Type B pancreatic cell (in vitro differentiated cells): ENCODE measurements at places on chromosomes 3 and 15.

DNA sequence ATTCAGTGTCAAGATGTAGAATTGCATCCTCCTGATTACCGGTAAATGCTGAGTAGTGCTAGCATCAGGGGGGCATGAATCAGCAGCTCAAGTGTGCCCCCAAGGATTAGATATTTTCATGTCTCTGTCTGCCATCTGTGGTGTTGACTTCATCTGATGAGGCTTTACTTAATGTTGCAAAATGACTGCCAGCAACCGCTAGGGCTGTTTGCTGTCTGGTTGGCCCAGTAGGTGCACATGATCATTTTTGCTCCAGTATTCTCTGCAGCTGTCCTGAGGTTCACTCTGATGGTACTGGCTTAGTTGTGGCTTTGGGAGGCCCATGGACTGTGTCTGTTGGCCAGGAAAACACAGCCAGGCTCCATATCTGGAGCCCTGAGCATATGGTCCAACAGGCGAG, 316.4 kb downstream of the SOX2 start:
- peaks cover 6% of the 10 kb centered on the region for H3K4me1 ChIP-seq
- peaks cover 5% of the 10 kb centered on the region for H3K27me3 ChIP-seq
- H3K4me3 ChIP-seq: no peak overlapping the region
- H3K36me3 ChIP-seq: no peaks in the 10 kb centered on the region
- H3K27ac ChIP-seq: no peak overlapping the region
- no peak for DNase-seq

DNA sequence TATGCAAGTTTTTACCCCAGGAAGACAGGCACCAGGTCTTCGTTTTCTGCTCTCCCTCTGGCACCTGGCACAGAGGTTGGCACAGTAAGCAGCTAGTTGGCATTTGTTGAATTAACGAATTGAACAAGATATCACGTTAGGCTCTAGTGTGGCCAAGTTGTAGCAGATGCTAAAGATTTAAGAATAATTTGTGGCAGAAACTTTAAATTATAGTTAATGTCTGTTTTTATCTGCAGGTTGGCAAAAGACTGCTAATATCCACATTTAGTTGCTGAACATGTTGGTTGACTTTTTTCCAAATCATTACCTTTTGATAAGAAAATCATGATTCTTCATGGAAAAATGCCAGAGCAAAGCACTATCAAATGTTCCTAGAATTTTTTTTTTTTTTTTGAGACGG, 8.1 kb downstream of the CHRNA5 start:
- H3K4me1 ChIP-seq: no peaks in the 10 kb centered on the region
- no peaks in the 10 kb centered on the region for H3K27me3 ChIP-seq
- H3K4me3 ChIP-seq: no peak overlapping the region
- H3K27ac ChIP-seq: no peak overlapping the region
- H3K36me3 ChIP-seq: no peaks in the 10 kb centered on the region
- DNase-seq: no peak

DNA sequence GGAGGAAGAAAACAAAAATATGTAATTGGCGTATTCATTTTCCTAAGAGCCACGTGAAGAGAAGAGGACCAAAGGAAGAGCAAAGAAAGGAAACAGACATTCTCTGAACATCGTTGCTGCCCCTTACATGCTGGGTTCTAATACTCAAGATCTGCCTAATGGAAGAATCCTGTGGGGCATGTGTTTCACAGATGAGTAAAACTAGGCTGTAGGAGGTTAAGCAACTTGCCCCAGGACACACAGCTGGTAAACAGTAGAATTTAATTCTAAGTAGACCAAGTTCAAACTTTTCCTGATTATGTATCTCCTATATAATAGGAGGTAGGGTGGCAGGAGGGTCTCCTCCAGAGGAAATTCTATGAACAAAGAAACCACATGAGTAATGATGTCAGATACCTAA, 106.1 kb upstream of the TNFAIP8L3 start:
- H3K27ac ChIP-seq: no peak overlapping the region
- DNase-seq: no peak
- no peak overlapping the region for H3K4me3 ChIP-seq
- peaks cover 25% of the 10 kb centered on the region for H3K27me3 ChIP-seq
- no peaks in the 10 kb centered on the region for H3K36me3 ChIP-seq

- H3K4me1 ChIP-seq: peaks cover 4% of the 10 kb centered on the region
- H3K27ac ChIP-seq: peak overlapping the region; percentile 95
- peak overlapping the region; percentile 73 for H3K4me3 ChIP-seq
- H3K27me3 ChIP-seq: no peaks in the 10 kb centered on the region
- no peak for DNase-seq
- H3K36me3 ChIP-seq: peaks cover 10% of the 10 kb centered on the region
Measured at GRCh38 chr3:40631341-40631995, 106.7 kb downstream of the ZNF621 start.

DNA sequence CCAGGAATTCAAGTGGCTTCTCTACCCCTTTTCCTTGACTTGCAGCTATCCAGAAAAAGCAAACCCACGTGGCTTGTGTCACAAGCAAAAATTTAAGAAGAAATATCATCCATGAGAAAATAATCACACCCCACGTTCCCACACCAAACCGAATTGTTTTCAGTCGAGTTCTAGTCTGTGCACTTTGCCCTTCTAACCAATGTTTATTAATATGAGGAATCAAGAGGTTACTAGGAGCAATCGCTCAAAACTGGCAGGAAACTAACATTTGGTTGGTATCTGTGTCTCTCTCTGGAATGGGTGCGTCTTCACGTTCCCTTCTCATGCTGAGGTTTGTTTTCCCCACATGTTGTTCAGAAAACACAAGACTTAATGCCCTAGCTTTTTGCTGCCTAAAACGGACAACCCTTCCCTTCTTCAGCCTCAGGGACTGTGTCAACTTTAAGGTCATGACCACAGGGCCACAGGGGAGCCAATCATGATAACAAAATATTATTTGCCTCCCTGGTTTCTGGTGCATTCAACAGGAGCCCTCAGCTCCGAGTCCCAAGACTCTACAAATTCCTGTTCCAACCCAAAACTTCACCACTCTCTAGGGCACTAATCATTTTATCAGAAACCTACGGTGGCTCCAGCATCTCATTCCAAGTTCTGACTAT, 41.4 kb upstream of the LMCD1 start:
- no peaks in the 10 kb centered on the region for H3K36me3 ChIP-seq
- H3K27ac ChIP-seq: no peak overlapping the region
- H3K4me3 ChIP-seq: no peak overlapping the region
- DNase-seq: no peak
- H3K27me3 ChIP-seq: peaks cover 3% of the 10 kb centered on the region

DNA sequence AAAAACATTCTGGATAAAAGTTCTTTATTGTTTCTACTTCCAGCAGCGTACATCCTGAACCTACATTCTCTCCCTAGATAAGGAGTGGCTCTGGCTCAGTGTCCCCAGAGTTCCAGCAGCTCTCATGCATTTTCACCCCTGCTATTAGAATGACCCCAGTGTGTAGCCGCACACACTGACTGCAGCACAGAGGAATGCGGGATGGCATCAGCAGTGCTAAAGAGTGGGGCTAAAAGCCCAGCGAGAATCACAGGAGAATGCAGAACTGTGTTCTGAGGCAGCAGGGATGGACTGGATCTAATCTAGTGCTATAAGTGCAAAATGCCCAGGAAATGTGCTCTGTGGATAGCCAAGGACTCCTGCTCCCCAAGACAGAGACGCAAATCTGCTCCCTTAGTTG, 66.4 kb upstream of the TJP1 start:
- peaks cover 12% of the 10 kb centered on the region for H3K27me3 ChIP-seq
- no peak for DNase-seq
- H3K36me3 ChIP-seq: no peaks in the 10 kb centered on the region
- H3K4me1 ChIP-seq: peaks cover 26% of the 10 kb centered on the region
- peak overlapping the region; percentile 56 for H3K4me3 ChIP-seq
- peak overlapping the region; percentile 59 for H3K27ac ChIP-seq

GRCh38 chr15:50192926-50193620, 11.1 kb downstream of the SLC27A2 start:
- H3K4me3 ChIP-seq: no peak overlapping the region
- no peak for DNase-seq
- H3K27me3 ChIP-seq: no peaks in the 10 kb centered on the region
- H3K36me3 ChIP-seq: no peaks in the 10 kb centered on the region
- H3K27ac ChIP-seq: no peak overlapping the region
- H3K4me1 ChIP-seq: no peaks in the 10 kb centered on the region

DNA sequence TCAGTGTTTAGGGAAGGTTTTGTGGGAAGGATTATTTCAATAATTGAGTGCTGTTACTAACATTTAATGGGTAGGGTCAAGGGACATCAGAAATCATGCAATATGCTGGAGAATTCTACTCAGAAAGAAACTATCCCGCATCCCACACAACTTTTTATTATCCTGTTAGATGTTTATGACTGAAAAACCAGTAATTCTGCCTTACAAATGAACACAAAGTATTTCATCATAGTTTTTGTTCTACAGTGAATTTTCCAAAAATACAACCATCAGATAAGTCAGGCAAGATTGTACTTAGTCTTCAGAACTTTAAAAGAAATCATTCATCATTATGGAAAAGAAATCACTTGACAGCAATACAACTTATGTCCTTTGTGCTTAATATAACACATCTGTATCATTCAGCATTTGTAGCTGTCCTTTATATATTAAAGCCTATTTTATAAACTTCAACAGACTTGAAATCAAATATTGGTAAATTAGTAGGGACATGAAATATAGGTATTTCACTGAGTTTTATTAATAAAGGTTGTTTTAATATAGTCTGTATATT, 61.9 kb downstream of the TRPM7 start:
- no peak overlapping the region for H3K4me3 ChIP-seq
- DNase-seq: no peak

GRCh38 chr3:125129512-125129997, 73.8 kb upstream of the HEG1 start:
- peaks cover 28% of the 10 kb centered on the region for H3K4me1 ChIP-seq
- no peak for DNase-seq
- H3K27me3 ChIP-seq: peaks cover 3% of the 10 kb centered on the region
- no peak overlapping the region for H3K27ac ChIP-seq
- H3K36me3 ChIP-seq: peaks cover 9% of the 10 kb centered on the region
- H3K4me3 ChIP-seq: no peak overlapping the region

DNA sequence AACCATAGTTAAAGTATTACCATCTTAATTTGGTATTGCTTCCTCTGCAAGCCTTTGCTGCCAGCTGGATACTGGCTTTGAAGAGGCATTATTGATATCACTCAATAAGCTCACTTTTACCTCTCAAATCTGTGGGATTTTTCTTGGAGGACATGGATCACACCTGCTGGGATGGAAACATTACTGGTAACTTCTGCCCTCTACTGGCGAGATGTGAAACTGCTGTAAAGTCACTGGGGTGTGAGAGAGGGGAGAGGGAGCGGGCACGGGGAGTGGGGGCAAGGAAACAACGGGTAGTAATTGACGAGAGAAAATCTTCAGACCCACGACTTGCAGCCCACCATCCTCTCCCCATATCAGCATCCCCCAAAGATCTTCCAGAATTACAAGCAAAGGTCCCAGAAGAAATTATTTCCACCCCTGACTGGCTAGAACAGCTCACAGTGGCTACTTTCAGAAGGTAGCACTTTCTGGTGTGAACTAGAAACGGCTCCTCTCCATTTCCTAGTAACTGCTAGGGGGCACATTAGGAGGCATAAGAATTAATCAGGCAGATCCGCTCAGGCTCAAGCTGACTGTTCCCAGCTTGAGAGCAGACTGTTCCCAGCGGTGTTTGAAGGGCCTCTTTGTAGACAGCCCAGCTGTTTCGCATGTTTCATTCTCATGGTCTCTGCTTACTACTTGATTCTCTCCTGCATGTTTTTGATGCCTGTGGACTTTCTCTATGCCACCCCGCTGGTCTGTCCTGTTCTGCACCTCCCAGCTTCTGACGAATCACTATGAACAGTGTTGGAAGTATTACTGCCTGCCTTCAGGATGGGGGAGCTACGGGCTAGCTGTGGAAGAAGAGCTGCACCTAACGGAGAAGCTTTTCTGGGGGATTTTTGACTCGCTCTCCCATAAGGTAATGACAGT, 230.4 kb upstream of the CHRM5 start:
- no peak for DNase-seq
- no peaks in the 10 kb centered on the region for H3K36me3 ChIP-seq
- no peak overlapping the region for H3K27ac ChIP-seq
- peaks cover 10% of the 10 kb centered on the region for H3K27me3 ChIP-seq

GRCh38 chr3:155352900-155353490, 59.5 kb upstream of the STRIT1 start:
- H3K4me3 ChIP-seq: no peak overlapping the region
- H3K27ac ChIP-seq: no peak overlapping the region

DNA sequence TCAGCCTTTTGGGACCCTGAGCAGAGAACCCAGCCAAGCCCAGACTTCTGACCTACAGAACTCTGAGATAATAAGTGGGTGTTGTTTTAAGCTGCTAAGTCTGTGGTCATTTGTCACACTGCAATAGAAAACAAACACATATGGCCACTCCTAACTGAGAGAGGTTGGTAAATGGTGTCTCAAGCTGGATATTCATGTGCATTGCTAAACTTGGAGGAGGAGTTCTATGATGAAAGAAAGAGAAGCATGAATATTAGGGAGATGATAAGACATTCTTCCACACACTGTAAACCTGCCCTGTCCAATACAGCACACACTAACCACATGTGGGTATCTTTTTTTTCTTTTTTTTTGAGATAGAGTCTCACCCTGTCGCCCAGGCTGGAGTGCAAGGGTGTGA, 27.8 kb upstream of the UBL7 start:
- no peak for DNase-seq
- H3K27me3 ChIP-seq: no peaks in the 10 kb centered on the region
- peaks cover 4% of the 10 kb centered on the region for H3K36me3 ChIP-seq
- H3K4me1 ChIP-seq: no peaks in the 10 kb centered on the region

DNA sequence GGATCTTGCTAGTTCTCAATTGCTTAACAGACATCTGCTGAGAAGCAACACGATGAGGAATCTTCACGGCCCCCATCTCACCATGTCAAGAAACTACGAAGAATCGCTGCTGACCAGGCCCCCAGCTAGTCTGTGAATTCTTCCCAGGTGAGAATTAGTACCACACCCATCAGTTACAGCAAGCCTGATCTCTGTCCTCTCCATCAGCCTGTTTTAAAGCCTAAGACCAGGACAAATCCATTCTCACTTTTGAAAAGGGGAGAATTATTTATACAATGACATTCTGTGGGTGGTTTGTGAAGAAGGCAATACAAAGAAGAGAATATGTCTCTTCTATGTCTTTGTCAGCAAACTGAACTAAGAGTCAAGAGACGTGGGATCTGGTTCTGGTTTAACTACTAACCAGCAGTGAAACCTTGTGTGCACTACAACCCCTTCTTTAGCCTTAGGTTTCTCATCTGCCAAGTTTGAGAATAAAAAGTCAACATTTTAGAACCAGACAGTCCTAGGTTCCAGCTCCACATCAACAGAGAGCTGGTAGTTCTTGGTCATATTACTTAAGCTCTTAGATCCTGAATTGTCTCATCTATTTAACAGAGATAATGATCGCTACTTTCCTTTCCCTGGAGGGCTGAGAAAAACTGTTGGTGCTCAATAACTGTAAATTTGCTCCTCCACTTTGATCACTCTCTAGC, 160.4 kb upstream of the RORA start:
- H3K27me3 ChIP-seq: peaks cover 11% of the 10 kb centered on the region
- no peaks in the 10 kb centered on the region for H3K36me3 ChIP-seq
- peaks cover 4% of the 10 kb centered on the region for H3K4me1 ChIP-seq

- H3K27me3 ChIP-seq: peaks cover 8% of the 10 kb centered on the region
- no peak overlapping the region for H3K4me3 ChIP-seq
- no peak for DNase-seq
- H3K27ac ChIP-seq: no peak overlapping the region
Measured at GRCh38 chr3:123778525-123778924, 105.6 kb downstream of the MYLK start.
